ENCODE measurements at places on chromosomes 11 and 22.

GRCh38 chr11:3995307-3995706 lies 99.3 kb upstream of the RRM1 start:
- DNase-seq: no peak

GRCh38 chr22:30169002-30169401 lies 77.6 kb downstream of the LIF start:
- no peak for DNase-seq

DNA sequence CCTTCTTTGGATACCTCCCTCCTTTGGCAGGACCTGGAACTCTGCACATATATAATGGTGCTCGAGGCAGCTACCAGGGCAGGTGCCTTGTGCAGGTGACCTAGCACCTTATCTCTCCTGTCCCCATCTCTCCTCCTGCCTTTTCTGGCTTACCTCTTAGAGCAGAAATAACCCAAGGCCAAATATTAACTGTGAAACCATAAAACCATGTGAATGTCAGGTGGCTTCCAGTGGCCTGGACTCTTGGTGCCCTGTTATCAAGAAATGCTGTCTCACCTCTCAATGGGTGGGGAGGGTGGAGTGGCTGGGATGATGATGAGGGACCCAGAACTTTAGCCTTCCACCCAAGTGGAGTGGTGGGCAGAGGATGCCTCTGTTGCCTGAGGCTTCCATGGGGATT lies 42.9 kb downstream of the YWHAH start:
- DNase-seq: no peak

DNA sequence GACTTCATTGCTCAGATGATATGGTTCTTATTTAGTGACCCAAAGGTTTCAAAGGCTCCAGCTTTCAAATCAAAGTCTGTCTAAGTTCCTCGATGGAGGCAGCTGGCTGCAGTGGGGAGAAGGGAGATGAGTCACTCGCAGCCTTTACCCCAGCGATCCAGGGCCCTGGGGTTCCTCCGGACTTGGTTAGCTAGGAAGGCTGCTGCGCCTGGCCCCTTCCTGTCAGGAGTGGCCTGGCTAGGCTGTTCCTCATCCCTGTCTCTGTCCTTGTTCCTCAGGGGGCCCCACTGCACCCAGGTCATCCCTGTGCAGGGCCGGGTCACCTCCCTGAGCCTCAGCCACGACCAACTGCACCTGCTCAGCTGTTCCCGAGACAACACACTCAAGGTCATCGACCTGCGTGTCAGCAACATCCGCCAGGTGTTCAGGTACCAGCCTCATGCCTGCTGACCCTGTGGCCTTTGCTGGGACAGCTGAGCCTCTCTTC lies 13.9 kb downstream of the ATG16L2 start:
- no peak for DNase-seq

- DNase-seq: no peak
Observed at GRCh38 chr22:46947516-46948257, 185.2 kb downstream of the TBC1D22A start.

GRCh38 chr11:111225881-111226280 lies 19.6 kb upstream of the POU2AF2 start:
- DNase-seq: no peak

DNA sequence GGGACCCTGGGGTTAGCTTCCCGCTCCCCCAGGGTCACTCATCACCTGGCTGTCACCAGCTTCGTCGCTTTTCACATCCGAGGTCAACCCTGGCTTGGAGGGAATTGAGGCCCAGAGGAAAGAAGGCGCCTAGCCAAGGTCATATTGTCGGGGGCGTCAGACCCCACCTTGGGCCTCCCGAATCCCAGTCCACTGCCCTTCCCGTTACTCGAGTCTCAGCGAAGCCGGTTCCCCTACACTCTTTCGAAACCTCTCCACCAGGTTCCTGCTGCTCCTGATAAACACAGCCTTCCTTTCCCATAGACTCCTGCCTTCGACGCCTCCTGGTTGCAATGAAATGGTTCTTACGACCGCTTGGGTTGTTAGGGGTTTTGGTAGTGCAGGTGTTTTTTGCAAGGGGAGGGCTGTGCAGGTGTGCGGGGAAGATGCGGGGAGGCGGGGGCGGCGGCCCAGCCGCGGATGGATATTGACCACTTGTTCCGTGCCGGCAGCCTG lies 642 bp downstream of the NAA40 start:
- no peak for DNase-seq

- DNase-seq: no peak
Observed at GRCh38 chr11:126969865-126970479, 30.6 kb downstream of the KIRREL3 start.

GRCh38 chr11:117417342-117417741 lies 89.7 kb downstream of the CEP164 start:
- no peak for DNase-seq

GRCh38 chr11:330694-331357 lies 10.2 kb upstream of the IFITM3 start:
- no peak for DNase-seq

DNA sequence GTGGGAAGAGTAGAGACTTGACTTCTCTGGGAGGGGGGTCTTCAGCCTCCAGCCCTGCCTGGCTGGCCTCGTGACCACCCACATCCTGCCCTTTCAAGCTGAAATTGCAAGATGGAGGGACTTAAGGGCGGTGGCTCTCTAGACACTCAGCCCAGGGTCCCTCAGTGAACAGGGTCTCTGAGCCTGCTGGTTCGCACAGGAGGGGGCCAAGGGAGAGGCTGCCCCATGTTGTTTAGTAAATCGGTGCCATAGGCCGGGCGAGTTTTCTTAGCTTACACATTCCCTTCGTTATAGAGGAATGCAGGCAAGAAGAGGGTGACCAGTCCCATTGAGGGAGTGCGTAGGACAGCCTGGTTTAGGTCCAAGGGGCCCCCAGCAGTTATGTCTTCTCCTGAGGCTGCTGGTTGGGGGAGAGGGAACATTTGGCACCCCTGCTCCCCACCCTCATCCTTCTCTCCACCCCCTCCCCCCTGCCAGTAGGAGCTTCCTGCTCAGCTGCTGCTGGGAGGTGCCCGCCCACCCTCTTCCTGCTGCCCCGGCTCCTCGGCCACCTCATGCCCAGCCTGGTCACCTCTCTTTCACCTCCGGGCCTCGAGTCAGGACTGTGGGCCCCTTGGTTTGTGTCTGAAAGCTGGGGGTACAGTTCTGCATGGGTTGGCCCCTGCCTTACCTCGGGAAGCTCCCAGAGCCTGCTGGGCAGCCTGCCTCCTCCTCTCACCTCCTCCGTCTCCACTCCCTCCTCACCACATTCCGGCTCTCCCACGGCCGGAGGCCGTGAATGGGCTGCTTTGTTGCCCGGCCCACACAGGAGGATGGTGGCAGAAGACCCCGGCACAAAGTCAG lies 3.9 kb downstream of the FRMD8 start:
- no peak for DNase-seq

GRCh38 chr11:92657226-92657625 lies 312.2 kb upstream of the MTNR1B start:
- no peak for DNase-seq

- DNase-seq: no peak
Observed at GRCh38 chr11:74373382-74373781, 24.9 kb downstream of the PGM2L1 start.

- no peak for DNase-seq
Observed at GRCh38 chr11:125835748-125836147, 2.6 kb downstream of the PATE4 start.

GRCh38 chr22:31080164-31080847 lies 812 bp upstream of the SMTN start:
- DNase-seq: no peak

- DNase-seq: peak; percentile 28
Observed at GRCh38 chr22:29343313-29343805, 27.9 kb upstream of the RASL10A start.

DNA sequence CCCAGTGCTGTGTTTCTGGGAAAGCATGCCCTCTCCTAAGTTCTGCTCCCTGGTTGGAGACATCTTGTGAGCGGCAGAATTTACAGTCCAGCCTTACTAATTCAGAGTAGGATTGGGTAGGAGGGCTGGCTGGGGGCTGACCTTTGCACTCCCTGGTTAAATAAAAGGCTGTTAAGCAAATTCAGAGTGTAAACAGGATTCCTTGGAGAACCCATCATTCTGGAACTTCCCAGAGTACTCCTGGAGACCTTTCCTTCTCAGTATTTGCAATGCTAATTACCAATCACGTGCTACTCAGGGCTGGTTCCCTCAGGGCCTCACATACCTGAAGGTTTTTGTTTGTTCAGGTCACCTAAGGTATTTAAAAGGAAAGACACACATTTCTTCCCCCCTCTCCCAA lies 340.2 kb downstream of the TBC1D22A start:
- DNase-seq: no peak

DNA sequence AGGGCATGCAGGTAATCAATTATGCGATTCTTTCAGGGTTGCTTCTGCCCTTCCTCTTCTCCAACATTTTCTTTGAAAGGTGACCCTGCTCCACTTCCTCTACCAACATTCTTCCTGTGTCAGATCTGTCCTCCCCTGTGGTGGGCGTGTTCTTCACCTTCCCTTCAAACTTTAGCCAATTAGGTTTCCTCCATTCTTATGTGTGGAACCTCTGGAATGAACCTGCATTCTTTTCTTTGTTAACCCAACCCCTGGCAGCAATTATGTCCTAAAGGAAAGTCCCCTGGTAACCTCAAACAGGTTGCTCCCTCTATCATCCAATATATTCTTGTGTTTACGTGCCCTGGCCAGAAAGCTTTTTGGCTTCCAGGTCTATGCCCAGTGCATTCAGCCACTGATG lies 22.4 kb downstream of the KIRREL3 start:
- DNase-seq: no peak

- no peak for DNase-seq
Observed at GRCh38 chr11:118200901-118201680, 23.7 kb downstream of the JAML start.

- DNase-seq: no peak
Observed at GRCh38 chr22:48952256-48953102, 875.2 kb downstream of the BRD1 start.

GRCh38 chr11:69645801-69646492 lies 5.0 kb downstream of the CCND1 start:
- DNase-seq: no peak

- no peak for DNase-seq
Observed at GRCh38 chr11:68457216-68457897, 3.2 kb upstream of the PPP6R3 start.

DNA sequence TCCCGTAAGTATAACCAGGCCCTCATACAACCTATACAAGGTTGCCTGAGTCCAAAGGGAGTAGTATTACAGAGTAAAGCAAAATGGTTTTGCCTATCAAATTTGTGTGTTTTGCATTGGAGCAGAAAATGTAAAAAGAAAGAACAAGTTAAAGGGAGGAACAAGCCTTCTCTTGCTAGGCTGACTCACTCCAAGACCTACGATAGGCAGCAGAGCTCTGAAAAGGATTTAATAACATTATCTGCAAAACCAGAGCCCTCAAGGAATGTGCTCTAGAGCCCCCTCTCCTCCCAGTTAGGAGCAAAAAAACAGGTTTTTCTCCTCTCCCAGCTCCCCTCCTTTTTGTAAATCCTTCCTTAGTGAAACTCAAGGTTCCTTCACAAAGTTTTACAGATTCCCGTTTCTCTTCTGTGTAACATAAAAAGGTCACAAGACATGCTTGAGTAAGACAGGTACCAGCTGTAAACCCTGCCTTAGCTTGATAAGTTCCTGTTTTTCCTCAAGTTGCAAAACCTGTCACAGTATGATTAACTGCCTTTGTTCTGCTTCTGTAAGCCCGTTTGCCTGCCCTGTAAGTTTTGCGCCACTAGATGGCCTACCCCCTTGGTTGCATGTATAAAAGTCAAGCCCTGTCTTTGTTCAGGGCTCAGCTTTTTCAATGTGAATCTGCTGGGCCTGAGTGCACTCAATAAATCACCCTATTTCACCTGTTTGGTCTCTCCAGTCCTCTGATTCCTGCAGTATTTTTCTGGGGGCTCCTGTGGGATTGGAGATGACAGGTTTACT lies 498.2 kb downstream of the KCNA4 start:
- no peak for DNase-seq

DNA sequence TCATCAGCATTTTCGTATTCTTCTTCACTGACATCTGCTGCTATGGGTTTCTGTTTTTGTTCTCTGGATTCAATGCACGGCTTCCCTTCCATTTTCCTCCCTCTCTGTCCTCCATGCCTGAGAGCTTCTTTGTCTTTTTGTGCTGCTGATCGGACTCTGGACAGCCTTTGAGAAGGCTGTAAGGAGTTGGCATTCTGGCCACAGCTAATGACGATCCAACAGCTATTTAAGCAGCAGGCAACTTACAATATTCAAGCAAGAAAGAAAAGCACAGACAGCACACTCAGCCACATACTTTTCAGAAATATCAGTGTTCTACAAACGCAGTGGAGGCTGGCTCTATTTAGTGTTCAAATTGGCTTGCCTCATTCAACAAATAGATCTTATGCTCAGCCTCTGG lies 60.9 kb upstream of the ZC3H12C start:
- no peak for DNase-seq

DNA sequence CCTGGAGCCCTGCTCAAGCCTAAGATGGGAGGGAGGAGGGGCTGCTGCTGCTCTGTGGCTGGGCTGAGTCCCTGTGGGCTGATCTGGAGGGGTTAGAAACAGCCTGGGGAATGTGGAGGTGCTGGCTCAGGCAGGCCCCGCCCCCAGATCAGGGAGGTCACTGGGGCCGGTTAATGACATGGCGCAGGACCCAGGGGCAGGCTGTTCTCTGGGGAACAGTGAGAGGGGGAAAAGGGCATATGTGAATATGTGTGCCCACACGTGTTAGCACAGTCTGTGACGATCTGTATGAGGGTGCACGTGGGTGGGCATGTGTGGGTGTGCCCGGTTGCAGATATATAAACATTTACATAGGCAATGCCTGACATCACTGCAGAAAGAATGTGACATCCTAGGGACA lies 143.5 kb downstream of the MIAT start:
- no peak for DNase-seq

GRCh38 chr22:39256979-39257378 lies 12.2 kb upstream of the PDGFB start:
- DNase-seq: no peak

DNA sequence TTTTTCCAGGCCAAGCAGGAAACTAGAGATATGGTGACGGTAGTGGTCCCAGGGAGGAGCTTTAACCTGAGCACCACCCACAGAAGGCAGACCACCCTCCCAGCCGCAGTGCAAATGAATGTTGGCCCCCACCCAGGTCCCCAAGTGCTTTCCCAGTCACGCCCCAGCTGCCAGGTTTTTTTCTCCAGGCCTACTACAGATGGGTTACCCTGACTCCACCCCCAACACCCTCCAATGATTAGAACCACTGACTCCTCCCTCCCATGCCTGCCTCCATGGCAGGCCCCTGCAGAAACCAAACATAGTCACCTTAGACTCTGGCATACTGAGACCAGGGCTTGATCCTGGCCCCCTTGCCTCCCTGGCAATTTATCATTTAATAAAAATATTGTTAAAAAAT lies 58.7 kb upstream of the CHST1 start:
- no peak for DNase-seq
